ENCODE measurements at places on chromosomes 4 and X. TPM values are rescaled to one million over a fixed set of nuclear protein-coding genes. Genes with fewer than 3 reads are reported as not detected.

DNA sequence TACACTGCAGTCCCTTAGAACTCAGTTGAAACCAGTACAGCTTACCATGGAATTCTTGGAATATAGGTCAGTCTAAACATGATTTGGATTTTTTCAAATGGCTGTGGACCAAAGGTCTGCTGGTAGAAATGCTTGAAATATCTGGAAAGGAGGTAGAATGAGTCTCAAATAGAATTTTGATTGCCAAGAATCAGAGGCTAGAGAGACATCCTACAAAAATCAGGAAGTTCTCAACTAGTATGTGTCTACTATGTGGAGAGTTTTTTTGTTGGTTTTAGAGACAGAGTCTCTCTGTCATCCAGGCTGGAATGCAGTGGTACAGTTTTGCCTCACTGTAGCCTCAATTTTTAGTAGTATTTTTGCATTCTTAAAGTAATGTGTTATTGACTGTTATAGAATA lies 53.6 kb downstream of the PAQR3 start:
- DNase-seq: no peak

SLC26A1 gene
- total RNA-seq: 0.41 TPM

AMTN gene
- total RNA-seq: not detected

DNA sequence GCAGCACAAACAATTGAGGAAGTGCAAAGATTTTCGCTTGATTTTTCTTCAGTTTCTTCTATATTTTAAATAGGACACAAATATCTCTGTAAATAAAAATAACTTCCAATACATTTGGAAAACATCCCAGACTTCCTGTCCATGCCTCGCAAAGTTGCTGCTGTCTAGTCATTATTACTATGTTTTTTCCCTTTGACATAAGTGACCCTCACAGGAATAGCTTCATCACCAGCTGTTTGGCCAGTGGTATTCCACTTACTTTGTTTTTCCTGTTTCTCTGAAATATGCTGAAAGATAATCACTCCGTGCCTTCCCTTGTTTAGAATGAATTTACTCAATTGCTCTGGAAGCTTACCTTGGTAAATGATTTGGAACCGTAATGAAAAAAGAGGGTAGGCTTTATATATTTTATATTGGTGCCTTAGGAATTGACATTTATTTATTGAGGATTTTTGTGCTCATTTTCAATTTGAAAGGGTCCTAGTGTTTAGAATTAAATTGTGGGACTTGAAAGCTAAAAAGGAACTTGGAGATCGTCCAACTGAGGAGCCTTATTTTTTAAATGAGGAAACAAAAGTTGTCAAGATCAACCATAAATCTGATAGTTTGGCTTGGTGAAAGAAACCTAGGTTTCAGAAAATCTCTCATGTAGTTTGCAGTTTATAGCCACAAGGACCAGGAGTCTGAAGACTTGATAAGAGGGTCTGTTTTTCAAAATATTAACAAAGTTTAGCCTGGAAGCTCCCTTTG lies 65.6 kb downstream of the CDKL5 start:
- no peak for DNase-seq

DNA sequence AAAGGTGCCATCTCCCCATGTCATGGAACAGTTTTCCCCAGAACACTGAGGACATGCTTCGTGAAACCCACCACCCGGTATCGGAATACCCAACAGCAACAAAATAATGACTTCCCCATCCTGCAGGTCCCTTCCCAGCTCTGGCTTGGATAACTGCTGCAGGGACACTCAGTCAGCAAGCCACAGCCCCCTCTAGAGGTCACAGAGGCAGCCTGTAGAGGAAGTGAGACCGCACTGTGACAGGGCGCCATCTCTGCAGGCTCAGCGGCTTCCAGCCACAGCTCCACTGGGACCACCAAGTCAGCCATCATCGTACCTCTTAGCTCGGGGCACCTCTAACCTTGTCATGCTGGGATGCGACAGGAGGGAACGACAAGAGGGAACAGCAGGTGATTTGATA lies 315.9 kb downstream of the LDB2 start:
- no peak for DNase-seq

- no peak for DNase-seq
Observed at GRCh38 chr4:7371210-7371941, 63.4 kb downstream of the PSAPL1 start.

DNA sequence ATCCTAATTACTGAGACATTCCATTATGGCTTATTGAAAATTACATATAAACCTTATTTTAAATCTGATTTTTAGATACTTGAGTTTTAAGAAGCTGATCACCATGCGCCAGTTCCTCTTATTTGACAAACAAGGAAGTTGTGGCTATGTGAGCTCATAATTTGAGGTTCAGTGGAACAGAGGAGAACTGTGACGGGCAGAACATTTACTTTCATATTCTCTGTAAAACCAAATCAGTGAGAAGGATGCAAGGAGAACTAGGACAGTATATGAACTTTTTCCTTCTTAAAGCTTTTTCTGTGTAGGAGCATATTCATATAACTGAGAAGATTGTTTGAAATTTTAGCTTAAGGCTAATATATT lies 25.3 kb downstream of the STIM2 start:
- no peak for DNase-seq

DNA sequence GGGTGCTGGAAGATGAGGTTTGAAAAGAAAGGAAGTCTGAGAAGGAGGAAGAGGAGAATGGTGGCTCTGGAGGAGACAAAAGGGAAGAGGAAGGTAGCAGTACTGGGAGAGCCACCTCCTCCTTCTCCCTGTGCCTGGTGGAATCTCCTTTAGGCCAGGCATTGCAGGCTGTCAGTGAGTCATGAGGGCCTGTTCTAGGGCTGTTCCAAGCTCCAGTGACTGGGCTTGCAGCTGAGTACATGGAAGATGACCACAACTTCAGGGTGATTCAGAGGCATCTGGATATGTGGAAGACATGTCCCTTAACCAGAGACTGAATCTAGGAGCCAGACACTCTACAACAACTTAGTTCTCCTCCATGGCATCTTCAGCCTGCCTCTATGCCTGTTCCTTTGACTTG lies 107.8 kb downstream of the EFNB1 start:
- no peak for DNase-seq

DNA sequence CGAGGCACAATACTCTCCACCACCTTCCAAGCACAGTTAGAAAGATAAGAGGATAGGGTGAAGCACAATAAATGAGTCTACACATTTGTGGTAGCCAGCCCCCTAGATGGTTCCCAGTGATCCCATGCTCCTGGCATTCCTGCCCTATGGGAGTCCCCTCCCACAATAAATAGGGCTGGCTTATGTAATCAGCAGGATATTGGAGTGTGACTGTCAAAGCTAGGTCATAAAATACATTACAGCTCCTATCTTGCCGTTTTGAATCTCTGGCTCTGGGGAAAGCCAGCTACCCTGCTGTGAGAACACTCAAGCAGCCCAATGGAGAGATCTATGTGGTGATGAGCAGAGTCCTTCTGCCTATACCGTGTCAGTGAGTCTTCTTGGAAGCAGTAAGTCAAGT lies 198.7 kb upstream of the NOCT start:
- DNase-seq: no peak

DNA sequence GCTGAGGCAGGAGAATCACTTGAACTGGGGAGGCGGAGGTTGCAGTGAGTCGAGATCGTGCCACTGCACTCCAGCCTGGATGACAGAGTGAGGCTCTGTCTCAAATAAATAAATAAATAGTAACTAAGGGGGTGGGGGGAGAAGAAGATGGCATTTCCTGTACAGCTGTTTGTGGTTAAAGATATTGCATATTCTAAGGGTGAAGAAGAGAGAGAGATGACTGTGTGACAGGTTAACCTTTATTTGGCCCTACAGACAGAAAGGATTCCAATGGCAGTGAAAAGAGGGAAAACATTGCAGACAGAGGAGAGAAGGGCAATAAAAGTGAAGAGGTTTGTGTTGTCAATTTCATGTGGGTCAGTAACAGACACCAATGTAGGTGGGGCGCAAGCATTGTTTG lies 9.4 kb downstream of the TASL start:
- DNase-seq: no peak

- no peak for DNase-seq
Observed at GRCh38 chrX:20432746-20433387, 166.2 kb upstream of the RPS6KA3 start.

DNA sequence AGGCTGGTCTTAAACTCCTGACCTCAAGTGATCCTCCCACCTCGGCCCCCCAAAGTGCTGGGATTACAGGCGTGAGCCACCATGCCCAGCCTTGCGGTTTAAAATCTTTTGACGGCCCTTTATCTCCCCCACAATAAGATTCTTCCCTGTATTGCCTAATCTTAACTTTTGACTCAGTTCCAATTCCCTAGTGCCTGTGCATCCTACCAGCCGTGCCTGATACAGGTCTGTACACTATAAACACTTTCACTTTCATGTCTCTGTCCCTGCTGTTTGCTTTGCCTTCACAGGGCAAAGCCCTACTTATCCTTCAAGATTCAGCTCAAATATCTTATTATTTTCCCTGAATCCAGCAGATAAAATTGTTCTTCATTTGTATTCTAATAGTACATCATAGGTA lies 74.6 kb downstream of the WDR44 start:
- no peak for DNase-seq

DNA sequence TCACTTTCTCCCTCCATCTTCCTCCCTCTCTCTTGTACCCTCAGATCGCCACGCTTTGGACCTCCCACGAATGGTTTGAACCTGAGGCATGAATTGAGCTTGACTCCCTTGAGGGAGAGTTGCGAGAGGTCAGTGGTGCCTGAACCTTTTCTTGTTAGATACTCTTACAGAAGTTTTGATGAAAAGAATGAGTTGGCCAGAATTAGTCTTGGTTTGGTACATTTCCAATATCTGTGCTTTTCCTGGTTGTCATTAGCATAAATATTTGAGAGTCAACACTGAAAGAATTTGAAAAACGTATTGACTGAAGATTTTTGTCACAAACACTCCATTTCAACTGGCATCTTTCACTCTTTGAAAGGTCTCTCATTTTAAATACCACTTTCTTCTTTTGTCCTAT lies 510.6 kb upstream of the DIPK2B start:
- DNase-seq: no peak

DNA sequence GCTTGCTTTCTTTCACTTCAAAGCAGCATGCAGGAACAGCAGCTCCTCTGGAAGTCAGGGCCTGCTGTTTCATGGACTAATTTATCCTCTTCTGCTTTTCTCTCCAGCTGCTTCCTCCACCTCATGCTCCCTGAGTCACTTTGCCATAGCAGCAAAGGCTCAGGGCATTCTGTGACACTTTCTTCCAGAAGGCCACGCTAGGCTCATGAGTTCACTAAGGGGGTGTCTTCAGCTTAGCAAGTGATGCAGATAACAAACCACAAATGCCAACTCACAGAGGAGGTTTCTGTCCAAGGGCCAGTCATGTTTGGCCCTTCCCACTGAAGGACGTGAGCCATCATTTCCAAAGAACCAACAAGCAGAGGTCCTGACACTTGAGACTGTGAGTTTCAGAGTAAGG lies 200.2 kb downstream of the ADGRA3 start:
- DNase-seq: no peak

DNA sequence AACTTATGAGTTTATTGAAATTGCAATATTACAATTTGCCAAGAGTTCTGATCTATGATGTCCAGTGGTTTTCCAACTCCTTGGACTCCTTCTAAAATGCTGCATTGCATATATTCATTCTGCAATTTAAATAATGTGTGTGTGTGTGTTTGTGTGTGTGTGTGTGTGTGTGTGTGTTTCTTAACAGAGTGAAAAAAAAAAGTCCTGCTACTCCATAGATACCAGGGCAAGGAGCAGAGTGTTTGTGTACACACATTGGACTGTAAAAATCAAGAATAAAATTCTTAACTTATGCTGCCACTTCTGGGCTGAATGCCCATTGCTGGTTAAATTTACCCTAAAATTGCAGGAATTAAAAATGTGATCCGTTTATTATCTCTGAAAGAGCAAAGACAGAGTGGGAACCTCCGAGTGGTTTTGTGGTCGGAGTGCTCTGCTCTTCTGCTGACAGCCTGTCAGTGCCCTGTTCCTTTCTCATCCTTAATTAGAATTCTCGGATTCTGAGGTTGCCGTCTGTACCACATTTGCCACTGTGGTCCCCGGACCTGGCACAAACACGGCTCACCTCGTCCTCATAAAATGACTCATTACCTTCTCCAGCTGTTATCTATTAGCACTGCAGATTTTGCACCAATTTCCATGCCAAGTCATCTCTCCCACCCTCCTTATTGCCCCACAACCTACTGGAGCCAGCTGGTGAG lies 355.5 kb downstream of the KCNIP4 start:
- DNase-seq: no peak

- DNase-seq: no peak
Observed at GRCh38 chrX:152912106-152912505, 14.2 kb downstream of the ZNF185 start.

- DNase-seq: no peak
Observed at GRCh38 chr4:155973639-155974475, 20.2 kb upstream of the CTSO start.

DNA sequence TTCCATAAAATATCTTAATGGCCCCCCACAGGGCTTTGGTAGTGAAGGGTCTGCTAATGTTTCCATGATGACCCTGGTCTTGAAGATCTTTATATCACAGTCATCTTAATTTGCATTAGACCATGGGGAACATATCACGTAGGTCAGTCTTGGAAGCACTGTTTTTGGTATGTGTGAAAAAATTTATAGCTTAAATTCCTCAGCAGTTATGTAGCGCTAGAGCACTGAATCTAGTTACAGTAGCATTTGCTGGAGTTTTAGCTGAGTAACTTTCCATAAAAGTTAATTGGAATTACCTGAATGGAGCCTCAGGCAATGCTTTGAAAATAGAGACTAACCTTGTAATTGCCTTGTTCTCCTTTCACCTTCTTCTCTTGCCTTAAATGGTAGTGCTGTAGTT lies 648.8 kb downstream of the IQCM start:
- DNase-seq: no peak

DNA sequence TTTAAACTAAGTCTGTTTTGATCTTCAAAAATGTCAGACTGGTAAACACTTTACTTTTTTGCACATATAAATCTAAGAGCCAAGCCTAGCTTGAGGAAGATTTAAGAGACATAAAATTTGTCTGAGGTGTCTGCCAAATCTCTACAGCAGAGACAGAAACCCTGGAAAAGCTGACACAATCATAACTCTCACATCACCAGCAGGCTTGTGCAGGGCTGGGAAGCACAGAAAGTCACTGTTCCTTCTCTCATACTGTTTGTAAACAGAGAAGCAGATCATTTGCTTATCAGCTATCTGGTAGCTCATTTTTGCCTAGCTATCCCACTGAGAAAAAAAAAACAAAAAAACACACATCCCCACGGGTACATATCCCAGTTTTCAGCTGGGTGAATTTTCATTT lies 7.0 kb downstream of the ENOX2 start:
- DNase-seq: no peak

- no peak for DNase-seq
Observed at GRCh38 chr4:140426610-140427105, 790 bp downstream of the CLGN start.

- DNase-seq: no peak
Observed at GRCh38 chr4:150794706-150795105, 212.8 kb downstream of the MAB21L2 start.

PLK4 gene
- 9.1 TPM for total RNA-seq

NAP1L2 gene
- 0.41 TPM for total RNA-seq

CDS1 gene
- 0.12 TPM for total RNA-seq

- DNase-seq: no peak
Observed at GRCh38 chrX:154719132-154719675, 31.7 kb downstream of the GAB3 start.

- DNase-seq: no peak
Observed at GRCh38 chr4:113673450-113673849, 88.1 kb downstream of the CAMK2D start.

NOX1 gene
- total RNA-seq: not detected

ADH6 gene
- not detected for total RNA-seq

GRCh38 chr4:89889289-89889688 lies 5.4 kb upstream of the MMRN1 start:
- DNase-seq: no peak

All from glomerular endothelial cell (primary cell).